Naive thymus-derived CD4-positive, alpha-beta T cell (primary cell): ENCODE measurements at places on chromosomes 7 and 10. TPM values are rescaled to one million over a fixed set of nuclear protein-coding genes. Genes with fewer than 3 reads are reported as not detected.

GRCh38 chr10:117726596-117727295 lies 184.2 kb downstream of the EMX2 start:
- no peak overlapping the region for H3K27ac ChIP-seq
- H3K27me3 ChIP-seq, result no peaks in the 10 kb centered on the region
- no peak overlapping the region for H3K4me3 ChIP-seq

- H3K4me3 ChIP-seq, result no peak overlapping the region
- no peak for DNase-seq
- peaks cover 60% of the 10 kb centered on the region for H3K36me3 ChIP-seq
- H3K27me3 ChIP-seq, result no peaks in the 10 kb centered on the region
These were observed 28.7 kb downstream of the ZNF777 start for GRCh38 chr7:149432121-149432691.

GRCh38 chr10:80539421-80540031 lies 1.8 kb downstream of the SH2D4B start:
- H3K36me3 ChIP-seq, result no peaks in the 10 kb centered on the region
- no peak overlapping the region for H3K4me3 ChIP-seq
- no peaks in the 10 kb centered on the region for H3K27me3 ChIP-seq
- DNase-seq, result no peak

DNA sequence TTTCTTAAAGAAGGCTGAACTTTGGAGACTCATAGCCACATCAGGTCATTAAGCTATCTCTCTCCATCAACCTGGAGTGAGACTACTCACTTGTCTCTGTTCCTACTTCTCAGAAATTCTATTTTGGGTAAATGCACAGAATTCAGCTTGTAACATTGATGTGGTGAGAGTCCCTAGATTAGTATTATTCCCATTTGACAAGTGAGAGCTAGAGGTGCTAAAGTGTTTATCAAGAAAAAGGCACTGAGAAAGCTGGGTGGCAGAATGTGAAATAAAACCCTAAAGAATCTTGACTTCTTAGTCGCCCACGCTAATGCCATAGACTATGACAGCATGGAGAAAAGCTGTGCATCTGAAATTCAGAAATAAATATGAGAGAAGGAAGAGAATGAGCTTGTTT lies 73.4 kb upstream of the PDCD4 start:
- H3K27me3 ChIP-seq, result no peaks in the 10 kb centered on the region
- H3K4me3 ChIP-seq, result no peak overlapping the region
- no peak for DNase-seq
- no peaks in the 10 kb centered on the region for H3K36me3 ChIP-seq
- H3K4me1 ChIP-seq, result peaks cover 9% of the 10 kb centered on the region

DNA sequence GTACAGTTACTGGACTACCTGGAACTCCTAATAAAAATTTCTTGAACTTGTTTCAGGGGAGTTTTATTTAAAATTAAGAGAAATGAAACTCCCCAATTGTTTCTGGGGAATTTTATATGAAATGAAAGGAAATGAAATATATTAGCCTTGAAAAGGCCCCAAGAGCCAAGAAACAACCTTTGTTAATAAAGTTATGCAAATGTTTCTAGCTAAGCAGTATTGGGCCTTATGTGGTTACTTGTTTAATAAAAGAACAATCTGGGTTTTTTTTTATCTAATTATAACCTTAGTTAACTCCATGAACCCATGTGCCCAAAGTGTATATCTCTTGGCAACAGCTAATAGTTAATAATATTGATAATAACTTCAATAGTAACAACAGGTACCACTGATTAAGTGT lies 222.8 kb downstream of the EXOC4 start:
- H3K27ac ChIP-seq, result no peak overlapping the region
- no peak for DNase-seq
- no peak overlapping the region for H3K4me3 ChIP-seq
- H3K36me3 ChIP-seq, result no peaks in the 10 kb centered on the region
- H3K4me1 ChIP-seq, result no peaks in the 10 kb centered on the region
- no peaks in the 10 kb centered on the region for H3K27me3 ChIP-seq

GRCh38 chr7:99767662-99768061 lies 16.3 kb downstream of the CYP3A4 start:
- H3K36me3 ChIP-seq, result no peaks in the 10 kb centered on the region
- H3K4me1 ChIP-seq, result no peaks in the 10 kb centered on the region
- H3K4me3 ChIP-seq, result no peak overlapping the region
- H3K27me3 ChIP-seq, result peaks cover 8% of the 10 kb centered on the region

GRCh38 chr7:46478046-46478445 lies 557.0 kb upstream of the IGFBP3 start:
- no peaks in the 10 kb centered on the region for H3K36me3 ChIP-seq
- no peaks in the 10 kb centered on the region for H3K27me3 ChIP-seq

DNA sequence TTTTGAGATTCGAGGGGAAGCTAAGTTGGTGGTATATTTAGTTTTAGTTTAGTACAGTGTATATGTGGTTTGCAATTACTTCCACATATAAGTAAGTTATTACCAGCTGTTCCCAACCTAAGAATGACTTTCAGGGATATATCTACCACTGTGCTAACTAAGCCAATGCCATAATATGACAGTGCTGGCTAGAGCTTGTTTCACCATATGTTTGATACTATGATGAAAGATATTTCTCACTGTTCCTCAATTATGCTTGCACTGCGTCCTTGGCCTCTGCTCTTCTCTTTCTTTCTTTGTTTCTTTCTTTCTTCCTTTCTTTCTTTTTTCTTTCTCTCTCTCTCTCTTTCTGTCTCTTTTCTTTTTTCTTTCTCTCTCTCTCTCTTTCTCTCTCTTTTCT lies 113.8 kb upstream of the SKAP2 start:
- H3K36me3 ChIP-seq, result no peaks in the 10 kb centered on the region
- no peak overlapping the region for H3K27ac ChIP-seq
- DNase-seq, result no peak
- no peaks in the 10 kb centered on the region for H3K4me1 ChIP-seq
- no peaks in the 10 kb centered on the region for H3K27me3 ChIP-seq

GRCh38 chr10:80694930-80695329 lies 157.2 kb downstream of the SH2D4B start:
- no peak overlapping the region for H3K27ac ChIP-seq
- no peaks in the 10 kb centered on the region for H3K4me1 ChIP-seq
- H3K27me3 ChIP-seq, result no peaks in the 10 kb centered on the region
- H3K36me3 ChIP-seq, result no peaks in the 10 kb centered on the region
- DNase-seq, result no peak
- H3K4me3 ChIP-seq, result no peak overlapping the region

- no peak for DNase-seq
- H3K4me3 ChIP-seq, result no peak overlapping the region
- no peaks in the 10 kb centered on the region for H3K27me3 ChIP-seq
These were observed 12.7 kb upstream of the NRP1 start for GRCh38 chr10:33347211-33347610.

The PKD2L1 gene
- total RNA-seq, result not detected

The CEP55 gene
- total RNA-seq, result not detected

The TSPAN12 gene
- not detected in 2 replicates for total RNA-seq

The GPNMB gene
- not detected for total RNA-seq

The ALKBH4 gene
- 10.1 TPM for total RNA-seq
